ENCODE measurements at places on chromosomes 3 and 15.

GRCh38 chr3:158249183-158249582 lies 139.3 kb downstream of the RSRC1 start:
- peaks cover 74% of the 10 kb centered on the region for H3K36me3 ChIP-seq
- H3K27me3 ChIP-seq = no peaks in the 10 kb centered on the region
- no peak overlapping the region for H3K4me3 ChIP-seq
- H3K4me1 ChIP-seq = peaks cover 28% of the 10 kb centered on the region
- DNase-seq = no peak

GRCh38 chr3:187165144-187165543 lies 25.8 kb upstream of the RPL39L start:
- no peak overlapping the region for H3K27ac ChIP-seq
- H3K27me3 ChIP-seq = peaks cover 13% of the 10 kb centered on the region
- DNase-seq = peak; percentile 5
- peaks cover 3% of the 10 kb centered on the region for H3K4me1 ChIP-seq
- no peaks in the 10 kb centered on the region for H3K36me3 ChIP-seq

GRCh38 chr15:65246026-65246714 lies 34.9 kb upstream of the CILP start:
- no peak for DNase-seq
- H3K27ac ChIP-seq = no peak overlapping the region
- H3K4me1 ChIP-seq = peaks cover 19% of the 10 kb centered on the region
- peaks cover 10% of the 10 kb centered on the region for H3K36me3 ChIP-seq
- no peak overlapping the region for H3K4me3 ChIP-seq
- H3K27me3 ChIP-seq = no peaks in the 10 kb centered on the region

DNA sequence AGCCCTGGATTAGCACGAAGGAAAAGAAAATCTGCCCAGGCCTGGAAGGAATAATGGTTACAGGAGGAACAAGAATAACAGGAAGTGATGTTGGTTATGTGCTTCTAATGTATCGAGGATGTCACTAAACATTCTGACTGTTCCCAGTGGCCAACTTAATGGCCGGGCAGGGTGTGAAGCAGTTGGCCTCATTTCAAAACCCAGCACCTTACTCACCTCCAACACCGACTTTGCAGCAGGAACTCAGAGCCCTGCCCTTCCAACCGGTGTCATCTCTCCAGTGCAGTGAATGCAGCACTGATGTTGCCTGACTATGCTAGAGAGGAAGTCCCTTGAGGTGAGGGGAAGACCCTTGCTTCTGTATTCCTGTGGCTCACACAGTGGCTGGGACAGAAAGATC lies 162.4 kb upstream of the LRTM1 start:
- H3K36me3 ChIP-seq = no peaks in the 10 kb centered on the region
- no peaks in the 10 kb centered on the region for H3K4me1 ChIP-seq
- H3K27me3 ChIP-seq = no peaks in the 10 kb centered on the region
- DNase-seq = no peak
- H3K4me3 ChIP-seq = no peak overlapping the region
- H3K27ac ChIP-seq = no peak overlapping the region

DNA sequence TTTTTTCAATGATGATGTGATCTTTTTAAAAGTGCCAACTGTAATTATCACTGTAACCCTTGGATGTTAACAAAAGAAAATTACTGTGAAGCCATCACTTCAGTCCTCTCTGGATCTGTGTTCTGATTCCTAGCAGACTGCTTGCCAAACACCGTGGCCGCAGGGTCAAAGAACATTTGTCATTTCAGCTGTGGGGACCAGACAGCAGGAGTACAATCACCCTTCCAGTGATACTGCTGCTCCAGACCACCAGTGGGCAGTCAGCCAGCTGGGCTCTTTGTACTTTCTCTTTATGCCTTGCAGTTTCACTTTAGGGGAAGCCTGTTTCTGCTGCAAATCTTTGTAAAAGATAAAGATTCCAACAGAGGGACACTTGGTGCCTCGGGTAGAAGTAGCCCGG lies 770.0 kb downstream of the GRM7 start:
- H3K27ac ChIP-seq = no peak overlapping the region

DNA sequence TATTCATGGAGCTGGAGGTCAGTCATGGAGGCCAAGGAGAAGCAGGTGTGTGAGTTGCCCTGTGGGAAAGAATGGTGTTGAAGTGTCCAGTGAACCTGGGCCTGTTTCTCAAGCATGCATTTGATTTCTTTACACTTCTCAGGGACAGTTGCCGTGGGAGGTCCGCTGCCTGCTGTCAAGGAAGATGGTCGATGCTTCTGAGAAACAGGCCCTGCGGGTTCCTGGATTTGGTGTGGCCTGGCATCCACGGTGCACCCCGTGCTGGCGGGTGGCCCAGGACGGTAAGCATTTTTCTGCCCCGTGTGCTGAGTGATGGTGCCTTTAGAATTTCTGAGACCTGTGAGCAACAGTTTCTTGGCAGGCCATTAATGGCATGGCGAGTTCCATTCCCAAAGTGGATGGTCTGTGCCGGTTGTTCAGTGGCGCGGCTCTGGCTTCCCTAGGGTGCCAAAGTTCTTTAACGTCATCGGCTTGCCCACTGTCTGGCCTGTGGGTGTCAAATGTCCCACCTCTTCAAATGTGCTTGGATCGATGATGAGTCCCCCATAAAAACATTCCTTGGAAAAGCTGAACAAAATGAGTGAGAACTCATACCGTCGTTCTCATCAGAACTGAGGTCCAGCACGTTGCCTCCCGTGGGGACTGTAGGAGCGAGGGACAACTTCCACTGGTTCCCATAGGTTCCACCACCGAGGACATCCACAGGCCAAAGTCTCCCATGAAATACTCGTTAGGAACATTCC lies 107.2 kb downstream of the SNRPN start:
- no peak overlapping the region for H3K27ac ChIP-seq
- no peaks in the 10 kb centered on the region for H3K27me3 ChIP-seq
- H3K36me3 ChIP-seq = peaks cover 100% of the 10 kb centered on the region
- DNase-seq = no peak
- H3K4me1 ChIP-seq = no peaks in the 10 kb centered on the region

DNA sequence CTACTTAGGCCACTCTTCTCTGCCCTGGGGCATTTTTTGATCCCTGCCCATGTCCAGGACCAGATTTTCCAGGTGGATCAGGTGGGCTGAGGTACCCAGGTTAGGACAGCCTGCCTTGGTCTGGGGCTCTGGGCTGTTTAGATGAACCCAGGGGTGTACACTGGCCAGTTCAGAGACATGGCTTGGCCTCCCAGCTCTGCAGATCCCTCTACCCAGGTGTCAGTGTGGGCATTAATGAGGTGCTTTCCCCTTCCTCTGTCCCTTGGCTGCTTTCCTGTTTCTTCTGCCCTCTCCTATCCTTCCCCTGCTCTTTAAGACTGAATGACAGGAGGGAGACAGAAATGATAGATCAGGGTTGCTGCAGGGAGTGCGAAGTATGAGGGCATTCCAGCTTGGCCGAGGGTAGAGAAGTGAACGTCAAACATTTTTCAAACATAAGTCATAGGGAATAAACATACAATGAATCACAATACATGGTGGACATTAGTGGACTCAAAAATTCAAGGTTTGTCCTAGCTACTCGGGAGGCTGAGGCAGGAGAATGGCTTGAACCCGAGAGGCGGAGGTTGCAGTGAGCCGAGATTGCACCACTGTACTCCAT lies 30.5 kb downstream of the RTP1 start:
- H3K36me3 ChIP-seq = no peaks in the 10 kb centered on the region
- no peak overlapping the region for H3K27ac ChIP-seq
- no peaks in the 10 kb centered on the region for H3K4me1 ChIP-seq
- no peak for DNase-seq

GRCh38 chr15:62249501-62249900 lies 84.4 kb upstream of the C2CD4B start:
- H3K27me3 ChIP-seq = peaks cover 20% of the 10 kb centered on the region
- H3K36me3 ChIP-seq = no peaks in the 10 kb centered on the region
- no peak overlapping the region for H3K27ac ChIP-seq
- no peak overlapping the region for H3K4me3 ChIP-seq
- H3K4me1 ChIP-seq = no peaks in the 10 kb centered on the region

GRCh38 chr15:67512140-67512539 lies 8.8 kb upstream of the C15orf61 start:
- no peaks in the 10 kb centered on the region for H3K4me1 ChIP-seq
- peaks cover 30% of the 10 kb centered on the region for H3K36me3 ChIP-seq
- DNase-seq = no peak

DNA sequence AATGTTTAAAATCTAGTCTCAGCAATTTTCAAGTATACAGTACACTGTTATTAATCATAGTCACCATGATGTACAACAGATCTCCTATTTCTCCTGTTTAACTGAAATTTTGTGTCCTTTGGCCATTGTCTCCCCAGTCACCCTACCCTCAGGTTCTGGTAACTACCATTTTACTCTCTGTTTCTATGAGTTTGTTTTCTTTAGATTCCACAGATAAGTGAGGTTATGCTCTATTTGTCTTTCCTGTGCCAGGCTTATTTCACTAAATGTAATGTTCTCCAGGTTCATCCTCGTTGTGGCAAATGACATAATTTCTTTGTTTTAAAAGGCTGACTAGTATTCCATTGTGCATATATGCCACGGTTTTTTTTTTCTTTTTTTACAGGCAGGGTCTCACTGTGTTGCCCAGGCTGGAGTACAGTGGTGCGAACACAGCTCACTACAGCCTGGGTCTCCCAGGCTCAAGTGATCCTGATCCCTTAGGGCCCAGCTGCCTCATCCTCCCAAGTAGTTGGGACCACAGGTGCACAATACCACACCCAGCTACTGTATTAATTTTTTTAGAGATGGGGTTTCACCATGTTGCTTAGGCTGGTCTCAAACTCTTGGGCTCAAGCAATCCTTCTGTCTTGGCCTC lies 50.0 kb downstream of the RAB7A start:
- no peak for DNase-seq
- no peak overlapping the region for H3K4me3 ChIP-seq
- H3K36me3 ChIP-seq = peaks cover 48% of the 10 kb centered on the region
- H3K4me1 ChIP-seq = peaks cover 41% of the 10 kb centered on the region
- H3K27ac ChIP-seq = no peak overlapping the region

- no peak overlapping the region for H3K27ac ChIP-seq
- no peak overlapping the region for H3K4me3 ChIP-seq
- no peak for DNase-seq
- no peaks in the 10 kb centered on the region for H3K27me3 ChIP-seq
- no peaks in the 10 kb centered on the region for H3K4me1 ChIP-seq
Measured at GRCh38 chr15:101104141-101104540, 147.7 kb downstream of the CHSY1 start.
